CD4-positive, alpha-beta T cell treated with Interleukin-10 for 1 hour (primary cell): ENCODE measurements at places on chromosomes 11 and 22.

- DNase-seq: no peak
Measured at GRCh38 chr11:16598906-16599305, 139.5 kb upstream of the C11orf58 start.

DNA sequence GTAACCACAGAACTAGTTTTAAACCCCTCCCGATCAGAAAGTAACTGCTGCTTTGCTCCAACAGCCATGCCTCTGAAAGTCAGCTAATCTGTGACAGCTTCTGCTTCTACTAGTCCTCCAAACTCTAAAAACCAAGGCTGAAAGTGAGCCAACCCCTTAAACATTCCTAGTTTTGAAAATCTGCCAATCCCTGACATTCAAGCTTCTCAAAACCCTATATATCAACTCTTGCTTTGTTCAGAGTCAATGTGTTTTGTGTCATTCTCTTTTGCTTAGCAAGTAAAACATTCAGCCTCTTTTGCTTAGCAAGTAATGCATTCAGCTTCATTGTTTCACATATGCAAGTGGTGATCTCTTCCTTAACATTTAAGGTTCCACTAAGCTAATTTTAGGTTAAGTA is 56.9 kb downstream of the ATG16L2 start:
- no peak for DNase-seq

DNA sequence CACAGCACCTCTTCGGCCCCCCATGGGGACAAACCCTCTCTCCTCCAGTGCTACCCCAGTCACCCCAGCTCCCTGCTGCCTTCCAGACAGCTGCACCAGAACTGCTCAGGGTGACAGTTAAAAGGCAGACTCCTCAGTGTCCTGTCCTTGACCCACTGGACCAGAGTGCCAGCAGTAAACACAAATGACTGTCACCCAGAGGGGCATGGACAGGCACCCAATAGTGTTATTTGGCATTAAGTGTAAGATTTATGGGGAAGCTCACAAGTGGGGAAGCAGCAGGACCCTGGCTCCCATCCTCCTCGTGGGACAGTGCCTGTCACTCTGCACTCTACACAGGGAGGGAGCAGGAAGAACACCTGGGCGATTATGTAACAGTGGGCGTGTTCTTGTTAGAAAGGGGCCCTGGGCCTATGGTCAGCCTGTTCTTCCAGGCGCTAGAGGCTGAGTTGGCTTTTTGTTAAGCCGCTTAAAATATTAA is 5.0 kb downstream of the RPS19BP1 start:
- DNase-seq: no peak

GRCh38 chr22:30826670-30827355 is 132.1 kb downstream of the OSBP2 start:
- DNase-seq: no peak

DNA sequence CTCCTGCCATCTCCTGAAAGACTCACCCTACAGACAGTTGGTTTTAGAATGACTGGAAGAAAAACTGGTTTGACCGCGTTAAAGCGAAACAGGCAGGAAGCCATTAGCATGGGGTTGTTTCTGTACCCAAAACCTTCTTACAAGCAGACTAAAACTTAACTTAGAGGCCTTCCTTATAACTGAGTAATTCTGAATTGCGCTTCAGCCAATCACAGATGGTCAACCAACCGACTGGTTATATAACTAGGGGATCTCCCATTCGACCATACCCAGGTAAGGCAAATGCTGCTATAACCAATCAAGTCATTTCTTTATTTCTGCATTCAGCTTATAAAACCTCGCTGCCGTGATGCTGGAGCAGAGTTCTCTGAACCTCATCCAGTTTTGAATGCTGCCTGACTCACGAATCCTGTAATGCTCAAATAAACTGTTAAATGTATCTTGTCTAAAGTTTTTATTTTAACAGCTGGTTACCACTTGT is 87.8 kb upstream of the DRD2 start:
- DNase-seq: no peak
